NCI-H446 (cell line): ENCODE measurements at places on chromosomes 3 and 15.

GRCh38 chr15:27089233-27089586 lies 118.2 kb downstream of the GABRG3 start:
- DNase-seq = no peak

DNA sequence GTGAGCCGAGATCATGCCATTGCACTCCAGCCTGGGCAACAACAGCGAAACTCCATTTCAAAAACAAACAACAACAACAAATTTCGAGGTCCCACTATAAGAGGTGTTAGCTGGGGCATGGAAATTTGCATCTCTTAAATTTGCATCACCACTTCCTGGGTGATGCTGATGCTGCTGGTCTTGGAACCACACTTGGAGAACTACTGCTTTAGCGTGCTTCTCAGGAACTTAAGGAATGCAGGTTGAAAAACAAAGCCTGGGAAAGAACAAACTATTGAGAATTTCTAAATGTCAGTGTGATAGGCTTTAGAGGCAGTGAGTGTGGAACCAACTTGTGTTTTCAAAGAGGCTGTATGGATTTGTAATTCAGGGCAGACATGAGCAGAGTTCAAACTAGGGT lies 858.4 kb upstream of the ARPP21 start:
- DNase-seq = no peak

DNA sequence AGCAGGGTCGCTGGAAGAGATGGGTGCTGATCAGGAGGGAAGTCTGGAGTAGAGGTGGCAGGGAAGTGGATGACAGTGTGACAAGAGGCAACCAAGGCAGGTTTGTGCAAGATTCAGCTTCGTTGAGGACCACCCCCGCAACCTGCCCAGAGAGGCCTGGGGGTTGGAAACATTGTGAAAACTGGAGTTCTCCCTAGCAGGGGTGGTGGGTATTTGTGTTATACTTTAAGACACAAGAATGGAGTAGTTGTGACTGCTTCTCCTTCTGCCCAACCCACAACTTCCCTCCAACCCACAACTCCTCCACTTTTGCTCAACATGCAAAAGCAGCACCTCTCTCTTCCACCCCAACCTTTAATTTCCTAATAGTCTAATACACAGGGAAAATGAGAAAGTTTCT lies 8.6 kb upstream of the ARNT2 start:
- DNase-seq = no peak

GRCh38 chr3:4746241-4746958 lies 232.8 kb upstream of the BHLHE40 start:
- DNase-seq = no peak

GRCh38 chr3:58013973-58014649 lies 5.9 kb downstream of the FLNB start:
- DNase-seq = peak; percentile 66

GRCh38 chr15:37824717-37825382 lies 109.6 kb upstream of the TMCO5A start:
- DNase-seq = no peak

- no peak for DNase-seq
These were observed 79.3 kb downstream of the CHSY1 start for GRCh38 chr15:101172501-101173071.

- DNase-seq = no peak
These were observed 146.0 kb upstream of the FRMD4B start for GRCh38 chr3:69531576-69532546.

- DNase-seq = no peak
These were observed 83.4 kb downstream of the TLE3 start for GRCh38 chr15:70014331-70014730.

DNA sequence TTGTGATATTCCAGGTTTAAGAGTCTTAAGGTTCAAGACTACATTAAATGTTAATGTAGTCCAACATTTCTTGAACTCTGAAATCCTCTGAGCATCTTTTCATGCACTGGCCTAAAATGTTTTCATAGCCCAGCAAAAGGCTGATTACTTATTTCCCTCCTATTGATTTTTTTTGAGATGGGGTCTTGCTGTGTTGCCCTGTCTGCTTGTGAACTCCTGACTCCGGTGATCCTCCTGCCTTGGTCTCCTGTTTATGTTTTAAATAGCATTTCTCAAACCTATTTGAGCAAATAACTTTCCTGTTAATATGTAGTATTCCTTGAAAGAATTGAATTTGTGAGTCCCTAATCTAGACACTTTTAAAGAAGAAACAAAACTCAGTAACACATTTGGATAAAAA lies 133.5 kb downstream of the IGF1R start:
- no peak for DNase-seq

DNA sequence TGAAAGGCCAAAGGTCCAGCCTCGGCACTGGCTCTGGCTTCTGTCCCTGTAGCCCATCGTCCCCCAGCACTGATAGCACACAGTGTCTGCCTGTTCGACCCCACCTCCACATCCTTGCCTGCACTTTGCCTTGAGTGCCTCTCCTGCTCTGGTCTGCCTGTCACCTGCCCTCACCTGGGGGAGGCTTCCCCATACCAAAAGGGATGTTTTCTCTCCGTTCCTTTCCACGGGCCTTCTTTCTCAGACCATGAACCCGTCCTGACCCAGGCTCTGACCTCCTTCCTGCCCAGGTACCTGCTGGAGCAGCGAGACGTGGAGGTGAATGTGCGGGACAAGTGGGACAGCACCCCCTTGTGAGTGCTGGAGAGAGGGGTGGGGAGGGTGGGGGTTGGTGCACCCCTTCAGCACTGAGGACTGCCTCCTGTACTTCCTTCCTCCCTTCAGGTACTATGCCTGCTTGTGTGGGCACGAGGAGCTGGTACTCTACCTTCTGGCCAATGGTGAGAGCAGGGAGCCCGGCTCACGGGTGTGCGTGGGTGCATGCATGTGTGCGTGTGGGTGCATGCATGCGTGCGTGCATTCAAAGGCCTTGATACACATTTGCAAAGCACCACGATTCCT lies 1.5 kb downstream of the ABTB1 start:
- DNase-seq = no peak

DNA sequence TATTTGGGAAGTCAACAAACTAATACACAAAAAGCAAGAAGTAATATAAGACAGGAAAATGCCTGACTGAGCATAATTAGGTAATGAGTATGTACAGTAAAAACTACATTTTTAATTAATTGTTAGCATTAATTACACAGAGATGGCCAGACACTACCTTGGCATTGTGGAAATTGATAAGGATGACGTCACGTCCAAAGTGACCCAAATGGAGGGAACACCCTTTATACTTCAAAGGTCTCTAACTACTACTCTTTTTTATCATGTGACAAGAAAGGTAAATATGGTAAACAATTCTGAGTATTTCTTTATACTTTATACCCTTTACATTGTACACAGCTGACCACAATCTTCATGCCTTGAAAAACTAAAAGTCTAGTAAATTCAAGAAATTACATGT lies 22.4 kb upstream of the GUCA1C start:
- no peak for DNase-seq

DNA sequence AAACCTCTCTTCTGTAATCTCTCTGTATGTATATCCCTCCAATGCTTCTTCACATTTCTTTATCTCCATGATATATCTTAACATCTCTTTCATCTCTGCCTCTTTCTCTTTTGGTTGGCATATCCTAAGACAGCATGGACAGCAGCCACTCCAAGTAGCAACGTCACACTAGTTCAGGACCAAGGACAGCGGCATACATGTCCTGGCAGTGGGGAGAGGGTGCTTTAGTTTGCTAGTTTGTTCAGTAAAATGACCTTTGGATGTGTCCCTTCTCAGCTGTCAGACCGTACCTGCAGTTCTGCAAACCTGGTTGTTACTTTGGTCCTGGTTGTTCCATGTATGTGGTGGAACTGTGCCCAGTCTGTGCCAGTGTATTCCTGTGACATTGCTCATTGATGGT lies 225.6 kb upstream of the ROPN1 start:
- DNase-seq = no peak

GRCh38 chr3:126156468-126156867 lies 23.9 kb downstream of the ALDH1L1 start:
- DNase-seq = no peak

GRCh38 chr3:24952388-24952787 lies 457.7 kb upstream of the THRB start:
- DNase-seq = no peak

- no peak for DNase-seq
These were observed 155.2 kb downstream of the FAM43A start for GRCh38 chr3:194840661-194841514.

- DNase-seq = no peak
These were observed 147.3 kb upstream of the ZNF385D start for GRCh38 chr3:21898316-21898715.

- DNase-seq = no peak
These were observed 30.7 kb upstream of the CPEB1 start for GRCh38 chr15:82677720-82678323.

DNA sequence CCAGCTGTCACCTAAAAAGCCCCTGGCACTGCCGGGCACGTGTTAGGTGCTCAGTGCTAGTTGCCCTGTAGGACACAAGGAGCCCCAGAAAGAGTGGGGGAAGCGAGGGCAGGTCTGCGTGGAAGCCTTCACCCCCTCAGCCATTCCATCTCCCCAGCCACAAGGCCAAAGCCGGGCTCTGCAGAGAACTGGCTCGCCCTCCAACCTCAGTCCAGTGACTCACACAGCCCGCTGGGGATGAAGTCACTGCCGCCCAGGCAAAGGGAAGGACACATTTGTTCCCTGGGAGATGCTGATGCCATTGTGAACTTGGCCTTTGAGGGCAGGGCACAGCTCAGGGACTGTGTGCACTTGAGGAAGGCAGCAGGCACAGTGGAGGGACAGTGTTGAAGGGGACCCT lies 48.1 kb downstream of the IQSEC1 start:
- no peak for DNase-seq

GRCh38 chr3:126109880-126110235 lies 25.9 kb upstream of the SLC41A3 start:
- no peak for DNase-seq

- DNase-seq = peak; percentile 80
These were observed at the start of gene SHC4 for GRCh38 chr15:48963524-48964113. SHC4 (minus strand) TSS chr15:48963919; CDS start chr15:48963015, 904 bp downstream.

DNA sequence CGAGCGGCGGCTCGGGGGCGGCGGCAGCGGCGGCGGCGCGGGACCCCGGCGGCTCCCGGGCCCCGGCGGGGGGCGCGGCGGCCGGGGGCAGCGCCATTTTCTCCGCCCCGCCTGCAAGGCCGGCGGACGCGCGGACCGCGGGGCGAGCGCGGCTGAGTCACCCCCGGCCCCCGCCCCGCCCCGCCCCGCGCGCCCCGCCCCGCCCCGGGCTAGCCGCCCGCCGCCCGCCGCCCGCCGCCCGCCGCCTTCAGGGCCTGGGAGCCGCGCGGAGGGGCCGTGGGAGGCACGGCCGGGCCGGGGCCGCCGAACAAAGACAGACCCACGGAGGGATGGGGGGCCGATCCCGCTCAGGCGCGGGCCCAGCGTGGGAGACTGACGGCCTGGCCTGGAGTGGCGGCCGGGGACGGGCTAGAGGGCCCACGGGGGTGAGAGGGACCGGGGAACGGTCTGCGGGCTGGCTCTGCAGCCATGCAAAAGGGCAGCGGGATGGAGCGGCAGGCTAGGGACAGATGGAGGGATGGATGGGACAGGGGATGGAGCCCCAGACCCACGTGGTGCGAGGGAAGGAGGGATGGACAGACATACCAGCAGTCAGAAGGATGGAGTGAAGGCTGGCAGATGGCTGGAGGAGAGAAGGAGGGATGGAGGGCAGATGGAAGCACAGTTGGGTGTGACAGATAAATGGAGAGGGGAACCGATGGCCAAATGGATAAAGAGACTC lies at the start of gene EIF4E3:
Gene EIF4E3, minus strand, starts transcription at position 132 of the 721 bp plus-strand sequence. Its CDS starts 35 bp downstream, at position 97.
- DNase-seq = peak; percentile 15

- DNase-seq = no peak
These were observed 6.4 kb upstream of the SH2D7 start for GRCh38 chr15:78085928-78086327.

DNA sequence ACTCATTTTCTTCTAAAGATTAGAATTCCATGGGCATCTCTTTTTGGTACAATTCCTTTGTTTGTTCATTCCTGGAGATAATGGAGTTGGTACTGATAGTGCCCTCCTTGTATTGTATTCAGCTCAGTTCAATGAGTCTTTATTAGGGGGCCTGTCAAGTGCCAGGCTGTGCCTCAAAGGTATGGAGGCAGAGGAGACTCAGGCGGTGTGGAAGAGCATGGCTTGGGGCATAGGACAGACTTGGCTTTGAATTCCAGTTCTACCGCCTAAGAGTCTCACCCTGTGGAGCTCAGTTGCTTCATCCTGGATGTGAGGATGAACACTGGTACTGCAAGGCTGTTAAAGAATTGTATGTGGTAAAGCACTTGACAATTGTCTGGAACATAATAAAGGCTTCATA lies 196.6 kb upstream of the IL12A start:
- DNase-seq = no peak

DNA sequence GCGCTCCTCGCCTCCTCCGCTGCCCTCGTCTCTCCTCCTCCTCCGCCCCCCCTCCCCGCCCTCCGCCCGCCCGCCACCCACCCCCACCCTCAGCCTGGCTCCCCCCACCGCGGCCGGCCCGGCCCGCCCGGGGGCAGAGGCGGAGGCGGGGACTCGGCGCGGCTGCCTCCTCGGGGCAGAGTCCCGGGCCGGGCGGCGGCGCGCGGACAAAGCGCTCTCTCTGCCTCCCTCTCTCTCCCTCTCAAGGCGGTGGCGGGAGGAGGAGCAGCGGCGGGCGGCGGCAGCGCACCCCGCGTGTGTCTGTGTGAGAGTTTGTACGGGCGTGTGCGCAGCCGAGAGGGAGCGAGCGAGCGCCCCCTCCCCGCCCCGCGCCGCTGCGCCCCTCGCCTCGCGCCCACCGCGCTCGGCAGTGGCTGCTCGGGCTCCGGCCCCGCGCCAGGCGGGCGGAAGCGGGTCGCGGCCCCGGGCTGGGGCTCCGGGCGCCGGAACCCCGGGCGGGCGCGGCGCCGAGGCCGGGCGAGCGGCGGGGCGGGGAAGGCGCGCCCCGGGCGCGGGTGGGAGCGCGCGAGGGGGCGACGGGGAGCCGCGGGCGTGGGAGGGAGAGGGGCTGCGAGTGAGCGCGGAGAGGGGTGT lies at the start of gene IGF2BP2:
Gene IGF2BP2, minus strand, starts transcription at position 37 of the 633 bp plus-strand sequence. CDS start 82 bp downstream, outside the sequence.
- DNase-seq = no peak

- DNase-seq = no peak
These were observed 52.2 kb upstream of the OSBPL11 start for GRCh38 chr3:125647318-125648014.

- peak; percentile 64 for DNase-seq
These were observed 149.5 kb upstream of the EPHA3 start for GRCh38 chr3:88957711-88958439.
